ENCODE measurements at places on chromosomes 13 and 19.
A peak's percentile ranks its signal among the peaks of the same experiment; 100 is the strongest.

DNA sequence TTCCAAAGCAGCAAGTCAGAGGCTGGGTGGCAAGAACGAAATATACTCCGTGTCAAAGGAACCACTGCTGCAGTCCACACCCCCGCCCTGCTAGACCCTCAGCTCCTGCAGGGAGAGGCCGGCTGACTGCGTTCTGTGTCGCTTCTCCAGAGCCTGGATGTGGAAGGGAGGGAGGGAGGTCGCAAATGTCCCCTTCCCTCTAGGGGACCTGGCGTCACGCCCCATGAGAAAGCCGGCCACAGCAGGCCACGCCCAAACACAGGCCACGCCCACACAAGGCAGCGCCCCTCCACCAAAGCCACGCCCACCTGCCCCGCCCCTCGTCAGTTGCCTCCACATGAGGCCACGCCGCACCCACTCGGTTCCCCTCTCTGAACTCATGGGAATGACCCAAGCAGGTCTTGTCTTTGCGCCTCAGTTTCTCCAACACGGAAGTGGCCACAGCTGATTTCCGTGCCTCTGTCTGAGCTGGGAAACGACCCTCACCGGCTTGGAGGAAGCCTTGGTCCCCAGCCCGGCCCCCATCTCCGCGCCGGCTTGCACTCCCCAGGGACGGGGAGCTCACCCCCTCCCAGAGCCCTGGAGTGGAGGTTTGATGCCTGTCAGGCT lies 38.4 kb upstream of the TCF3 start:
- peak; percentile 20 for DNase-seq

GRCh38 chr13:113552786-113553434 lies 31.6 kb upstream of the TFDP1 start:
- no peak for DNase-seq

DNA sequence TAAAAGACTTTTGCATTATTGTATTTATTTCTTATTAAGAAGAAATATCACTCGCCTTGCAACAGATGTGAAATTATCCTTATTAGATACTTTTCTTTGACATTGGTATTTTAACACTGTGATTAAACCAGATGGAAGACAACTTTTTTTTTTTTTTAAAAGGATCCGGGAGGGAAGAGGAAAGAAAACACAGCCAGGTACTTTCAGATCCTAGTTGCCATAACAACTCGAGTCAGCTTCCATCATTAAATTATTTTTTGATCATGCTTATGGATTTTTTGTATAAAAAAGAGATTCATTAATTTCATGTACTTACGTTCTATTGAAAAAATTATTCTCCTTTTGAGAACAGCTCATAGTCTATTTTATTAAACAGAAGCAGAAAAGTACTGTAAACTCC lies 515.7 kb downstream of the TBC1D4 start:
- DNase-seq, result no peak

DNA sequence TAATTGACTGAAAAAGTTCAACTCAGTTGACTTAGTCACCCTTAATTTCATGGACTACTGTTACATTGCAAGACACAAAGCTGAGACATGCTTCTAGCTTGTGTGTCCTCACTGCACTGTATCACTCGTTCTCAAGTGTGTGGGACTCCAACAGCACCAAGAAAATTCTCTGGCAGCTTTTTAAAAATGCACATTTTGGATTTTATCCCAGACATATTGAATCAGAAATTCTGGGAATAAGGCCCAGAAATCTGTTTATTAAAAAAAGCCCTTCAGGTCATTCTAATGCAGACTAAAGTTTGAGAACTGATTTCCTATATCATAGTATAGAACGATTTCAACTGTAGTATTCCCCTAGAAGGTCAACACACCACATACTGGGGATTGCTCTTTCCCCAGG lies 1485.3 kb downstream of the PCDH9 start:
- DNase-seq, result peak; percentile 75

DNA sequence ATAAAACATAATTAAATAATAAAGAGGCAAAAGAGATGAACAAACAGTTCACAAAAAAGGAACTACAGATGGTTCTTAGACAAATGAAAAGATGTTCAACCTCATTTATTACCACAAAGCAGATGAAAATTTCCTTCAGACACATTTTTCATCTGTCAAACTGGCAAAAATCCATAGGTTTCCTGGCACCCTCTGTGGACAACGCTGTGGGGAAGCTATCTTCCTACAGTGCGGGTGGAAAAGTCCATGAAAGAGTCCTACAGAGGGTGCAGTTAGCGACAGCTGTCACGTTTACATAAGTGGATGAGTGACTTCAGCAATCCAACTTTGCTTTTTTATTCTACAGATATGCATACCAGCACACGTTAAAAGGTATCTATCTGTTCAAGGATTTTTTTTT lies 30.3 kb upstream of the PDCD5 start:
- DNase-seq, result no peak

DNA sequence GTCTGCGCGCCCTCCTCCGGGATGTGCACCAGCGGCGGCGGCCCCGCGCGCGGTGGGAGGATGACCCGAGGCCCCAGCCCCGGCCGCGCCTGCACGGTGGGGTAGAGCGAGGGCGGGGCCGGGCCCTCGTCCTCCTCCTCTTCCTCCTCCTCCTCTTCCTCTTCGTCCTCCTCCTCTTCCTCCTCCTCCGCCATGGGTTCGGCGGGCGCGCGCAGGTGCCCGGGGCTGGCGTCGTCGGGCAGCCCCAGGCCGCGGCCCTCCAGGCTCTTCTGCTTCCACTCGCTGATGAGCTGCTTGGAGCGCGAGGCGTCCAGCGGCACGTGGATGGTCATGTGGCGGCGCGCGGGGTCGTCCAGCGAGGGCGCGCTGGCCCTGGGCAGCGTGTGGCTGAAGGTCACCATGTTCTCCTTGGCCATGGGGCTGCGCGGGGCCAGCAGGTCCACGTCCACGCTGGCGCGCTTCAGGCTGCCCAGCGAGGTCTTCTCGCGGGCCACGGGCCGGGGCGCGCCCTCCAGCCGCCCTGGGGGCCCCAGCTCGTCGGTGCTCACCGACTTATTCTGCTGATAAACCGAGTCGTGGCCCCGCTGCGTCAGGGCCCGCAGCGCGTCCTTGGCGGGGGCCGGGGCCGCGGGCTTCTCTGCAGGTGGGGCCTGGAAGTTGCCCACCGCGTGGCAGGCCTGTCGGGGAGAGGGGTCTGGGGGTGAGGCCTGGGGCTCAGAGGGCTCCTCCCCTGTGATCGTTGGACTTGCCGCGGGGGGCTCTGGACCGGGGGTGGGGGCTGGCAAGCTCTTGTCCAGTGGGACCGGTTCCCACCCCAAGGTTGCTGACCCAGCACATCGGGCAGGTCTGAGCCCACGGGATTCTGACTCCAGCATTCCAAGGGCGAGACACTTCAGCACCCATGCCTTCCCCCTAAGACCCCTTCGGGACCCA lies 8.3 kb downstream of the PLPPR3 start:
- no peak for DNase-seq

DNA sequence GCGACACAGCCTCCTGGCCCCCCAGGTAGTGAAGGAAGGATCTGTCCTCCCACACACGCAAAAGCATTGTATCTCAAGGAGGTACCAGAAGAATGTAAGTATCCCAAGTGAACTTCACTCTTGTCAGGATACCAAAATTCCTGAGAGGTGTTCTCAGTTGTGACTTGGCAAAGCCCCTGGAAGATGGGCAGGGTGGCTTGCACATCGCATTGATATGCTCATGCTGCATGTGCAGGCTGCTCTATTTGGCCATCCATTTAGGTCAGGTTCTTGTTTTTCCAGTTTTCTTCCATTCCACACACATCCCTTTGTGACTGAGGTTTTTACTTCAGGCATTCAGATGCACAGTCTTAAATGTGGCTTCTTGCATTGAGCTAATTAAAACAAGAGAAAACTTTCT lies 382.8 kb downstream of the FOXO1 start:
- no peak for DNase-seq

GRCh38 chr19:5891938-5892771 lies 11.4 kb downstream of the NDUFA11 start:
- DNase-seq, result peak; percentile 35

DNA sequence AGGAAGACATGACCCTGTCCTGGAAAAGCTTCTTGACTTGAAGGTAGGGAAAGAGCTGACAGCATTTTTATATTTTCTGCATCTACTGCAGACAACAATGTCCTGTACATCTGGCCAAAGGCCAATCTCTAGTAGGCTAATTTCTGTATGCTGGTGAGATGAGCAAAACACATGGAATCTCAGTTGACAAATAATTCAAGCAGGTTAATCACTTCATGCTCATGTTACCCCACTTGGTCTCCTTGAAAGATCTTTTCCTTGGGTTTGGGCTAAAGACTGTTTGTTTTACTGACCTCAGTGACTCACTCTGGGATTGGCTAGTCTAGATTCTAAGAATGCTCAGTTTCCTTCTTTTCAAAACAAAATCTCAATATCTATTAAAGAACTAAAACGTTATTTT lies 298.8 kb downstream of the LMO7 start:
- peak; percentile 71 for DNase-seq

DNA sequence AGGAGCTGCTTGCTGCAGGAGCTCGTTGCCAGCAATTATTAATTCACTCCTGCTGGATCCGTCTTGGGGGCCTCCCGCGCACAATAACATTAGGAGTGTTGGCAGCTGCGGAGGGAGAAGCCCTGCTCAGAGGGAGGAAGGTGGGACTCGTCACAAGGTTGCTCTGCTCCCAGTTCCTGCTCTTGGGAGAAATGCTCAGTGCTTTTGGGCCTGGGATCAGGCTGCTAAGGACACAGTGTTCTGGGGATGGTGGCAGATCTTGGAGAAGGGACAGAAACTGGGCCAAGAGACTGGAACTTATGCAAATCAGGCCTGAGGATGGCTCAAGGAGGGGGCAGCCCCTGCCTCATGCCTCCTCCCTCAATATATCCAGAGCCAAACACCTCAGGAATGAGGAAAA lies 78.9 kb upstream of the OLFM4 start:
- DNase-seq, result no peak

GRCh38 chr19:30679153-30679702 lies 307.0 kb downstream of the ZNF536 start:
- no peak for DNase-seq

DNA sequence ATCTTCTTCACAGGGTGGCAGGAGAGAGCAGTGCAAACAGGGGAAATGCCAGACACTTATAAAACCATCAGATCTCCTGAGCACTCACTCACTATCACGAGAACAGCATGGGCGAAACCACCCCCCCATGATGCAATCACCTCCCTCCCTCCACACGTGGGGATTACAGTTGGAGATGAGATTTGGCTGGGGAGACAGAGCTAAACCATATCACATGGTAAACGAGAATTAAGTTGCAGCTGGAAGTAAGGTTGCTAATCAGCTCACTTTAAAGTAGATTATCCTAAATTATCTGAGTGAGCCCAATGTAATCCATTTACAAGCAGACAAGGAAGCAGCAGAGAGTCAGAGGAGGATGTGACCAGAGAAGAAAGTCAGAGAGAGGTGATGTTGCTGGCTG lies 102.2 kb upstream of the IPO5 start:
- peak; percentile 15 for DNase-seq

DNA sequence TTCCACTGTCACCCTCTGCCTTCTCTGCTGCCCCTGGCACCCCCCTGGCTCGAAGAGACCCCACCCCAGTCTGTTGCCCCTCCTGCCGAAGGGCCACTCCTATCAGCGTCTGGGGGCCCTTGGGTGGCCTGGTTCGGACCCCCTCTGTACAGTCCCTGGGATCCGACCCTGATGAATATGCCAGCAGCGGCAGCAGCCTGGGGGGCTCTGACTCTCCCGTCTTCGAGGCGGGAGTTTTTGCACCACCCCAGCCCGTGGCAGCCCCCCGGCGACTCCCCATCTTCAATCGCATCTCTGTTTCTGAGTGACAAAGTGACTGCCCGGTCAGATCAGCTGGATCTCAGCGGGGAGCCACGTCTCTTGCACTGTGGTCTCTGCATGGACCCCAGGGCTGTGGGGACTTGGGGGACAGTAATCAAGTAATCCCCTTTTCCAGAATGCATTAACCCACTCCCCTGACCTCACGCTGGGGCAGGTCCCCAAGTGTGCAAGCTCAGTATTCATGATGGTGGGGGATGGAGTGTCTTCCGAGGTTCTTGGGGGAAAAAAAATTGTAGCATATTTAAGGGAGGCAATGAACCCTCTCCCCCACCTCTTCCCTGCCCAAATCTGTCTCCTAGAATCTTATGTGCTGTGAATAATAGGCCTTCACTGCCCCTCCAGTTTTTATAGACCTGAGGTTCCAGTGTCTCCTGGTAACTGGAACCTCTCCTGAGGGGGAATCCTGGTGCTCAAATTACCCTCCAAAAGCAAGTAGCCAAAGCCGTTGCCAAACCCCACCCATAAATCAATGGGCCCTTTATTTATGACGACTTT lies 2.0 kb downstream of the ZFP36 start:
- DNase-seq, result peak; percentile 69

- DNase-seq, result no peak
Observed at GRCh38 chr13:113050734-113051431, 54.7 kb upstream of the F7 start.

- DNase-seq, result no peak
Observed at GRCh38 chr13:95239283-95239682, 62.0 kb downstream of the ABCC4 start.

DNA sequence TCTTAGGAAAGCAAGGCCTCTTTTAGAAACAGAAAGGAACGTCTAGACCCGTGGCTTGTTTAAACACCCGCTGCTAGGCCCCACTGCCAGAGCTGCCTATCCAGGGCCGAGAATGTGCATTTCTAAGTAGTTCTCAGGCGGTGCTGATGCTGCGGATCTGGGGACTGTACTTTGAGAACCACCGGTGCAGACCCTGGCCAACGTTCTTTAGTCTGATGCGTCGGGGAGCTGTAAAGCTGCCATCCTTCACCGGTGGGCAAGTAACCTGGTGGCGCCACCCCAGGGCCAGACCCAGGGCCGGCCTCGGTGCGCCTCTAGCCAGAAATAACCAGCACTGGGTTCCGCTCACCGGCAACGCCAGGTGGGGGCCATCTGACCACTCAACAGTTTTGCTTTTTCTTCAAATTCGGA lies 47.1 kb downstream of the TGDS start:
- DNase-seq, result peak; percentile 39

- no peak for DNase-seq
Observed at GRCh38 chr19:1989513-1990229, 25.8 kb downstream of the BTBD2 start.

DNA sequence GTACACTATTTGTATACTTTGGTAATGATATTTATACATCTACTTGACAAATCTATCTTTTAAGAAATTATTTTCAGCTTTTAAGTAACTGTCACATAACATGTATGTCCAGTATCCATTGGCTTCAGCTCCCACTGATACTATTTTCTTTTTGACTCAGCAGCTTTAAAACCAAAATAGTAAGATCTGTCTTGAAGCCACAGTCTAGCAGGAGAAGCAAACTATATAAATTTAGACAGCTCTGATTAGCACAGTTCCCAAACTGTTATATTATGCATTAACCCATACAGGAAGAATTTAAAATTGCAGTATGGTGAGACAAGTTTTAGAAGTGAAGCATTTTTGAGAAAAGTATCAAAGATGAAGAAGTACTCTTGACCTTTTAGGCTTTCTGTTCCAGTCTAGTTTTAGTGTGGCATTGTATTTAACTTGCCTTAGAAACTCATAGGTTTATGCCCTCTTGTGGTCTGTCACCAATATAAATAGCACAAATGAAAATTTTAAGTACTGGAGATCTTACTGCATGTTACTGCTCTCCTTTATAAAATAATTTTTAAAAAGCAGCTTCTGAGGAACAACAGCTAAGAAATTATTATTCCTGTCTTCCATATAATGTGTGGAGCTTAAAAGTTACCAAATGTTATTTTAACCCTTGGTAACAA lies 24.7 kb downstream of the URI1 start:
- peak; percentile 43 for DNase-seq

Data from fibroblast of mammary gland (primary cell).